ENCODE measurements at places on chromosomes 16 and 17.

GRCh38 chr17:16379654-16380053 is 1.2 kb upstream of the UBB start:
- DNase-seq = no peak

DNA sequence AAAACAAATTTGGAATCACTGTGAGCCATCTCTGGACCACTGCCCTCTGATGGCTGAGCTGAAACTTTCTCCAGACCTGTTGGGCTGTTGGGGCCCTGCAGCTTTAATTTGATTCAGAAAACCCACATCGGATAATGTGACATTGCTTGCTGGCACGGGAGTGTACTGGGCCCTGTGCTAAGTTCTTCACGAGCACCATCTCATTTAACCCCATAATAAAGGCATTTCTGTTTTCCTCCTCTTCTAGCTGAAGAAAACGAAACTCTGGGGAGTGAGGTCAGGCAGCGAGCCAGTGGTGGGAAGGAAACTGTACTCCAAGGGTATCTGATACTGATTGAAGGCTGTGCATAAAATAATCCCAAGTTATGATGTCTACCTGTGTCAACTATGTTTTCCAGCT is 34.5 kb upstream of the TNRC6A start:
- DNase-seq = no peak

DNA sequence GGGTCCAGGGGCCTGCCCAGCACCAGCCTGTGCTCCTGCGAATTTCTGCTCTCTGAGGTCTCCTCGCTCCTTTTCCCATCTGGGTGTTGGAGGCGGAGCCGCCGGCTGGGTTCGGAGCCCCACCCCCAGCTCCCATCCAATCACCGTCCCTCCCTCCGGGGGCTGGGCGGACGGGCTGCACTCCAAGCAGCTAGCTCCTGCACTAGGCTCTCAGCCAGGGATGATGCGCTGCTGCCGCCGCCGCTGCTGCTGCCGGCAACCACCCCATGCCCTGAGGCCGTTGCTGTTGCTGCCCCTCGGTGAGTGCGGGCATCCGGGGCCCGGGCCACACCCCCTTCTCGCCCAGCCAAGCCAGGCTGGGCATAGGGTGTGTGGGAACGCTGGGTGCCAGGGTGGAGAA is at the start of gene NRN1L:
TSS of gene NRN1L (plus strand) at position 202 of the 400 bp plus-strand sequence. CDS start at position 221, 19 bp downstream.
- DNase-seq = no peak

- no peak for DNase-seq
Observed at GRCh38 chr17:34584805-34585416, 5.5 kb downstream of the TMEM132E start.

GRCh38 chr16:75273054-75273925 is 21.9 kb upstream of the BCAR1 start:
- no peak for DNase-seq

DNA sequence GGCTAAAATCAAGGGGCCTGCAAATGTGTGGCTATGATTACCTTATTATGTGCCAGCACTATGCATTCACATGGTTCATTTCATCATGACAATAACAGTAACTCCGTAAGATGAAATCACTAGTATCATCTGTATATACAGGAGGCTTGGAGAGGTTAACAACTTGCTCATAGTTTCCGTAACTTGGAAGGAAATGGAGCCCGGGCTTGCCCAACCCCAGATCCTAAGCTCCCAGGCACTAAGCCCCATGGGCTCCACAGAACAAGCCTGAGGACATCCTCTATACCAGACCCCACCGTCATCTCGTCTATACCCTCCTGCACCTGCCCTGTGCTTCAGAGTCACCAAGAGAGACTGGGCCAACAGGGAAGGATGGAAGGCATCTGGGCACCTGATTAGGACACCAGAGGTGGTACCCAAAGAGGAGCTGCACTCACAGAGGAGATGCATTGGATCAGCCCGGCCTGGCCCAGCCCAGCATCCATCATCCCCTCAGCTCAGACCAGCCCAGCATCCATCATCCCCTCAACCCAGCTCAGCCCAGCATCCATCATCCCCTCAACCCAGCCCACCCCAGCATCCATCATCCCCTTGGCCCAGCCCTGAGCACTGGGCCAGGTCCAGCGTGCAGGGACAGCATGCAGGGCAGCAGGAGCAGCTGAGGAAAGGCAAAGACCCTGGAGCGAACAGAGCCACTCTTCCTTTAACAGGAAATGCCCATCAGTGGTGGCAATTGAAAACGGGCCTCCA is 28.5 kb downstream of the NSMCE1 start:
- no peak for DNase-seq

DNA sequence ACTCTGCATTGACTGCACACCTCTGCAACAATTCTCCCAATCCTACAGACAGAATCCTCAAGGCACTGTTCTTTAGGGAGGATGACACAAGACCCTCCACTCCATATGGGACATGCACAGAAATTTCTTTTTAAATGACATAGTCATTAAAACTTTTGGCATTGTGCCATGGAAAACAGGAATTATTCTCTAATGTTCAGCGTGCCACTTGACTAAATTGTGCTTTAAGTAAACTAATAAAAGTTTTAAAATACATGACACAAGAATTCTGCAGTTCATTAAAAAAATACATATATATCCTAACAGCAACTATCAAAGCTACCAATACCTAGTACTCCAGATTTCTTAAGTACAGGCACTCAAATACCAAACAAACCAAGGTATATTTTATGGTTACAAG is 16.0 kb downstream of the CEP112 start:
- no peak for DNase-seq

DNA sequence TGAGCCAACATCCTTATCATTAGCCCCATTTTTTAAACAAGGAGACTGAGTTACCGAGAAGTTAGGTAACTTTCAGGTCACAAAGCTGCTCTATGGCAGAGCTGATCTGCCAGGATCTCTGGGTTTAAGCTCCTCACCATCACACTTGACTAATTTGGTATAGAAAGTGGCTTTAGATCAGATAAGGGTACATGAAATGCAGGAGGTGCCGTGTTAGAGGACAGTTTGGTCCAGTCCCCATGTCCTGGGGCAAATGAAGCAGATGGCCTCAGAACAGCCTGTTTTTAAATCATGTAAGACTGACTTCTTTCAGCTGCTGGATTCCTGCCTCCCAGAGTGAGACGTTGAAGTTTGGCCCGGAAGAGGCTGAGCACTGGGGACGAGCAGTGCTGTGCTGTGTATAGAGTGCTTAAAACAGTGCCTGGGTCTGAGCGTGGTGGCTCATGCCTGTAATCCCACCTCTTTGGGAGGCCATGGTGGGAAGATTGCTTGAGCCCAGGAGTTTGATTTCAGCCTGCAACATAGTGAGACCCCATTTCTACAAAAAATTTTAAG is 187.0 kb upstream of the CACNG3 start:
- no peak for DNase-seq

GRCh38 chr17:63349478-63350000 is 96.6 kb downstream of the CYB561 start:
- no peak for DNase-seq

DNA sequence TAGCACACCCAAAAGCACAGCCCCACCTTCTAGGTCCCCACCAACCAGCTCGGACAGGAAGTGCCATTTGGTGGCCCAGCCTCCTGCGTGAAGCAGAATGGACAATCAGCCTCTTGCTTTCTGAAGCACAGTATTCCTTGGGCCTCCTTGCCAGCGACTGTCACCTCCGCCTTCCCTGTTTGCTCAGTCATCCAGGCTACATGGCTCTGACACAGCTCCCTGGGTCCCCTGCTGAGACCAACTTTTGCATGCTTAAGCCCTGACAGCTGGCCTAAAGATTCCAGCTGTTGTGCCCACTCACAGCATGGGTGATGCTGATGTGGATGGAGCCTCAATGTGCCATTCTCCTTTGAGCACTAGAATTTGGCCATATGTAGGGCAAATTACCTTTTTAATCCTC is 4.5 kb upstream of the CACNG5 start:
- no peak for DNase-seq

- DNase-seq = no peak
Observed at GRCh38 chr16:55398762-55399161, 74.8 kb downstream of the IRX6 start.

- DNase-seq = no peak
Observed at GRCh38 chr16:21656795-21657768, 4.7 kb upstream of the IGSF6 start.

- peak; percentile 24 for DNase-seq
Observed at GRCh38 chr16:19502395-19503131, 19.3 kb downstream of the GDE1 start.

DNA sequence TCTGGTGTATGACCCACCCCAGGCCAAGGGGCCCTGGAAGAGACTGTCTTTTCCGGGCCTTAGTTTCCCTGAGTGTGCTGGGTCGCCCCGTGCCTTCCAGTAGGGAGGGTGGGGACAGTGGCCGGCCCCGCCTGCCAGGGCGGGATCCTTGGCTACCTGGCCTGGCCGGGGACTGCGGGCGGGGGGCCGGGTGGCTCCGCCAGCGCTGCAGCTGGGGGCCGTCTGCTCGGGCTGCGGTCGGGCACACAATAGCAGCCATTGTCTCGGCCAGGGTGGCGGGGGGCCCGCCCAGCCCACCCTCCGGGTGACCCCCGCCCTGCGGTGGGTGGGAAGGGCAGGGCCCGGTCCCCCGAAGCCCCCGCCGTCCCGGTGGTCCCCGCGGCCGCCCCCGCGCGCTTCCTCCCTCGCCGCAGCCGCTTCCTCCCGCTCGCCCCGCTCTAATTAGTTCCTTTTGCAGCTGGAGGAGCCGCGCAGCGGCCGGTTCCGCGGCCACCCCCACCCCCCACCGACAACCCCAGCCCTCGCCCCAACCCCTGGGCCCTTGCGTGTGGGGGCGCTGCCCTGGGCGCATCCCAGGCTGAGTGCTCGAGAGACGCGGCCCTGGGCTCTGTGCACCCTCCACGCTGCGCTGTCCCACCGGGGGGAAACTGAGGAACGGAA is 11.6 kb downstream of the GLIS2 start:
- no peak for DNase-seq

GRCh38 chr17:80445007-80445725 is 30.2 kb downstream of the ENDOV start:
- DNase-seq = no peak

DNA sequence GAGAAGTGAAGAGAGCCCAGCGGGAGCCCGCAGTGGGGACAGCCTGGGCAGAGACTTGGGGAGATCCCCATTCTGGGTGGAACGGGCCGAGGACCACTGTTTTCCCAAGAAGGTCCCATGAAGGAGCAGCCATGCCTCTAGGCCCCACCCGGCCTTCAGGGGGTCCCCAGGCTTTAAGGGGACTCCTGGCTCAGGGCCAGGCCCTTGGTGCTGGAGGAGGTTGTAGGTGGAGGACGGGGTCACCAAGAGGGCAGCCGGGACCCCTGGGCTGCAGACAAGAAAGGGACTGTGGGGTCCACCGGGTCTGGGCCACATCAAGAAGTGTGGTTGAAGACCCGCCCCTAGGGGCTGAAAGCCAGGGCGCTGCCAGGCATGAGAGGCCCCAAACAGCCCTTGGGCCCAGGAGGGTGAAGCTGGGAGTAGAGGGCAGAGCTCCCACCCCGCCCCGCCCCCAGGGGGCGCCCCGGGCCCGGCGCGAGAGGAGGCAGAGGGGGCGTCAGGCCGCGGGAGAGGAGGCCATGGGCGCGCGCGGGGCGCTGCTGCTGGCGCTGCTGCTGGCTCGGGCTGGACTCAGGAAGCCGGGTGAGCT is at the start of gene PRSS21:
TSS of gene PRSS21 (plus strand) at position 487 of the 589 bp plus-strand sequence. CDS start at position 519, 32 bp downstream.
- no peak for DNase-seq

Data from stimulated activated CD8-positive, alpha-beta memory T cell treated with anti-CD3 and anti-CD28 coated beads, Interleukin-4, amount 100 ng/mL, for 4 hours (primary cell).